T47D (cell line): ENCODE measurements at places on chromosomes 11 and 22.

GRCh38 chr22:43592476-43592875, 180.7 kb downstream of the MPPED1 start:
- DNase-seq, result peak; percentile 15

DNA sequence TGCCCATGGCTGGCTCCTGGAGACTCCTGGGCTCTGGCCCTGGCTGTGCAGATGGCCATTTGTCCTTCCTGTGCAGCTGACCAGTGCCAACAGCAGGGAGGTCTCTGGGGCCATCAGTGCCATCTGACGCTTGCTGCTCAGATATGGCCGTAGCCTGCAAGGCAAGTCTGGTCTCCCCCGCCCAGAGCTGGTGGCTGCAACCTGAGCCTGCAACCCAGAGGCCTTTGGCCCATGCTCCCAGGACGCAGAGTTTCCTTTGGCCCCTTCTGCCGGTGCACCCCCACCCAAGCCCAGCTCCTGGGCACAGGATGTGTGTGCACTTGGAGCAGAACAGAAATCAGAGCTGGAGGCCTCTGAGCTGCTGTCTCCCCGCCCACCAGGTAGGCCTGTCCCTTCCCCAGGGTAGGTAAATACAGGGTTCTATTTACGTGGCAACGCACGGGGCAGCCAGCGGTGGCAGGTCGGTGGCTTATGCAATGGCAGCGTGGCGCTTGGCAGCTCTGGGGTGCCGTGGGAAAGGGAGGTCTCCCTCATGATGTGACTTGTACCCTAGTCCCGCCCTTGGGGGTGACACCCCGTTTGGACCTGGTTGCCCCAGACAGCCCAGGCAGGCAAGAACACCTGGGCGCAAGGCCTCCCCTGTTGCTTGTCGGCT, 21.0 kb upstream of the MYEOV start:
- DNase-seq, result peak; percentile 63

- DNase-seq, result no peak
Observed at GRCh38 chr11:6693342-6694228, 10.4 kb upstream of the MRPL17 start.

DNA sequence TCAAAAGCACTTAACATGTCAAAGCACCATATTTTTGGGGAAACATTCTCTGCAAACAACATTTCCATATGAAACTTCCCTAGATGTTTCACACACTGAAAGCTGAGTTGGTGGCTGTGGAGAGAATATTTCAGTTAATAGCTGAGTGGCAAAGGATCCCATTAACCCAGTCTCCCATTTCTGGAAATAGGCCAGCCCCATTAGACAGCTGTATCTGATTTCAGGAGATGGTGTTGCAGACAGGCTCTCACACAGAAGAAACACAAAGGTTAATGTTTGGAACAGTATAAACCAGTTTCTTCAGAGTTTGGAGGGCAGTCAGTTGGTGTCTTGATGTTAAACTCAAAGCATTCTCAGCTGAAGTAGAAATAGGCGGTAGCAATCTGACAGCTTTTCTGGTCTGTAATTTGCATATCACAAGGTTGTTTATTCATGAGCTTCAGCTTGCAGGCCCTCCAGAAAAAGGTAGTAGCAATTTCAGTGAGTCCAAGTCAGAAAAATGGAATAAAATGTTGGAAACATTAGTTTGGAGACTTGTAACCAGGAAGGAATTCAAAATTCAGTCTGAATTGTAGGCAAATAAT, 15.5 kb upstream of the ZBTB44 start:
- no peak for DNase-seq

DNA sequence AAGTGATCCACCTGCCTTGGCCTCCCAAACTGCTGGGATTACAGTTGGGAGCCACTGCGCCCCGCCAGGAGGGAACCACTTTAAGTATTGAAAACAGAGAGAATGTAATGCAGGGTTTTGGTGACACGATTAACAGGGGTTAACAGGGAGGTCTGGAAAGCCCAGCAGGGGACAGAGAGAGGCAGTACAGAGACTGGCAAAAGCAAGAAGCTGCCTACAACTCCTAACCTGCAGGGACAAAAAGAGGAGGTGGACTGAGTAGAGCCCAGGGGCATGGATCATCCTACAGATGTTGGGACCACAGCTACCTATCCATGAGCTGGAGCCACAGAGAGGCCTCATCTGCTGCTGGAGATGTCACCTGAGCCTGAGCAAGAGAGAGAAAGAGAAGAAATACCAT, 1.7 kb upstream of the SPINDOC start:
- no peak for DNase-seq

DNA sequence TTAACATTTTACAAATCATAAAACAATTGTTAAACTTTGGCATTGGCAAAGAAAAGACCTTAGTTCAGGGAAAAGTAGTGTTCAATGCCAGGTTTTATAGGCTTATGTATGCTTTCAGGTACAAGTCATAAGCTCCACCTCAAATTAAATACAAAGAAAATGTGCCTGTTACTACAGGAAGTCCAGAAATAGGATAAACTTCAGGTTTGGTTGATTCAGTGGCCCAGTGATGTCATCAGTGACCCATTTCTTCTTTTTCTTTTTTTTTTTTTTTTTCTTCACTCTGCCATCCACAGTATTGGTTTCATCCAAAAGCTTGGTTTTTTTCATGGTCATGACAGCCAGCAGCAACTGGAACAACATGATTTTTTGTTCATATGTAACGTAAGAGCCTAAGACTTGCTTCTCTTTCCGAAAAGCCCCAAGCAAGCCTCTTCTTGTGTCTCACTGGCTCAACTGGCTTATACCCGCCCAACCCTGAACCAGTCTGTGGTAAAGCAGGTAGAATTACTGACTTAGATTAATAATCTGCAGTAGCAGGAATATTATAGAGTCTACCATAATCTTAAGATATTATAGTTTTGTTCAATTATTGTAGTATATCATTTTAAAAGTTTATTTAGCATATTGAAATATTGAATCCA, 46.2 kb downstream of the TTC17 start:
- no peak for DNase-seq

GRCh38 chr11:60915248-60915914, 1.4 kb downstream of the TMEM109 start:
- DNase-seq, result peak; percentile 86

DNA sequence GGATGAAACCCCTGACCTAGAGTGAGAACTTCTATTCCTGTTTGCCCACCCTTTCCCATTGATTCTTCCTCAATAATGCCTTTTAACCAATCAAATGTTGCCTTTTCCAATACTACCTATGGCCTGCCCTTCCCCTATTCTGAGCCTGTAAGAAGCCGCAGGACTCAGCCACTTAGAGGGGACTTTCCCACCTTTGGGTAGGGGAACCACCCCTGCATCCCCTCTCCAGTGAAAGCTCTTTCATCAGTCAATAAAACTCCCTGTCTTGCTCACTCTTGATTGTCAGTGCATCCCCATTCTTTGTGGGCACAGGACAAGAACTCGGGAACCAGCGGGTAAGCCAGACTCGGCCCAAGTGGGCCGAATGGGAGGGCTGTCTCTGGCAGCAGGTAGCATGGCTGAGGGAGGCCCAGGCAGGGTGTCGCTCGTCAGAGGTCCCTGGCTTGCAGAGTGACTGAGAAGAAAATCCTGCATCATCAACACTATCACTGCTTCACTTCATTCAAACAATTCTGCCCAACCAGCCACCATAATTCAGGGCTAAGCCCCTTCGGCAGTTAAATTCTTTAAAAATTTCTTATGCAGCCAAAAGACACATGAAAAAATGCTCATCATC, 30.4 kb downstream of the LDHAL6A start:
- DNase-seq, result no peak

GRCh38 chr11:120830085-120830620, 193.7 kb upstream of the TBCEL start:
- DNase-seq, result no peak

GRCh38 chr22:47133061-47133969, 370.9 kb downstream of the TBC1D22A start:
- DNase-seq, result no peak
